Fibroblast of the aortic adventitia (primary cell): ENCODE measurements at places on chromosomes 16 and 17.

GRCh38 chr17:77444628-77444983 is 303.8 kb downstream of the SEC14L1 start:
- peak; percentile 71 for DNase-seq

DNA sequence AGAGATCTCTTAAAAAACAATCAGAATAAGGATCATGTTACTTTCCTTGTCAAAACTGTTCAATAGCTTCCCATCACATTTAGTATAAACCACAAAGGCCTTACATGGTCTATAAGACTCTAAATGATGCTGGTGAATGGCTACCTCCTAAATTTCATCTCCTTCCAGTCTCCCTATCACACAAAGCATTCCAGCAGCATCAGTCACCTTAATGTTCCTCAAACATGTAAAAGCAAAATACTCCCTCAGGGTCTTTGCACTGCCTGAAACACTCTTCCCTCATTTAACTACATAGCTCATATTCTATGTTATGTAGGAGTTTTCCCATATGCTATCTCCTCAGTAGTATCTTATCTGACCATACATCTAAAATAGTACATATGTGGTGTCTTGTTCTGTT is 53.5 kb upstream of the INTS2 start:
- peak; percentile 16 for DNase-seq

GRCh38 chr16:67183627-67184452 is at the start of gene MATCAP1:
MATCAP1 (minus strand) TSS chr16:67183963; CDS start chr16:67180610, 3,353 bp downstream.
- peak; percentile 98 for DNase-seq

DNA sequence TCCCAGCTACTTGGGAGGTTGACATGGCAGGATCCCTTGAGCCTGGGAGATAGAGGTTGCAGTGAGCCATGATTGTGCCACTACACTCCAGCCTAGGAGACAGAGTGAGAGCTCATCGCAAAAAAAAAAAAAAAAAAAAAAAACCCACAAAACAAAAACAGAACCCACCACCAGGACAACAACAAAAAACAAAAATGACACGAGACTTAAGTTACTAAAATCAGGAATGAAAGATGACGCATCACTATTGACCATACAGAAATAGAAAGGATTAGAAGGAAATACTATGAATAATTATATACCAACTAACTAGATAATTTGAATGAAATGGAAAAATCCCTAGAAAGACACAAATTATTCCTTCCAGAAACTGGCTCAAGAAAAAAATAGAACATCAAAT is 432.4 kb upstream of the PMFBP1 start:
- no peak for DNase-seq

DNA sequence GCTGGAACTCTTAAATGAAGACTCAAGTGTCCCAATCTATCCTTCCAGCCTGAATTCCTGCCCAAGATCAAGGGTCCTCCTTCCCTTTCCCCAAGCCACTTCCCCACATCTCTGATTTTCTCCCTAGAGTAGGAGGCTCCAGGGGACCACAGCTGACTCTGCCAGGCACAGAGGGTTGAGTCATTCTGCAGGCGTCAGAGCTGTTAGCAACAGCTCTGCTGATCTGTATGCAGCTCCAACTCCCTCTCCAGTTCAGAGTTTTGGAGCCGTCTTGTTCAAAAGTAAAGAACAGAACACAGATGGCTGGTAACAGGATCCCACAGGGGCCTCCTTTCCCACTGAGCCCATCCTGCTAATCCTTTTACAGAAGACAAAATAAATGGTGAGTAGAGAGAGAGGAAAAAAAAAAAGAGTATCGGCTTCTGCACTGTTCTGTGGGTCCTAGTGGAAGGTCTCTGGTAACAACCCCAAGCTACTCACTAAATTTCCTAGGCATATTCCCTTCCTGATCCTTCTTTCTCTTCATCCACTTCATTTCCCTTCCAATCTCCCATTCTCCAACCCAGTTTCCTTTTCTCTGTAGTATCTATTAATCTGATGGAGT is 13.4 kb upstream of the TAOK1 start:
- peak; percentile 86 for DNase-seq

GRCh38 chr16:69267633-69268032 is 43.5 kb upstream of the VPS4A start:
- DNase-seq: no peak

DNA sequence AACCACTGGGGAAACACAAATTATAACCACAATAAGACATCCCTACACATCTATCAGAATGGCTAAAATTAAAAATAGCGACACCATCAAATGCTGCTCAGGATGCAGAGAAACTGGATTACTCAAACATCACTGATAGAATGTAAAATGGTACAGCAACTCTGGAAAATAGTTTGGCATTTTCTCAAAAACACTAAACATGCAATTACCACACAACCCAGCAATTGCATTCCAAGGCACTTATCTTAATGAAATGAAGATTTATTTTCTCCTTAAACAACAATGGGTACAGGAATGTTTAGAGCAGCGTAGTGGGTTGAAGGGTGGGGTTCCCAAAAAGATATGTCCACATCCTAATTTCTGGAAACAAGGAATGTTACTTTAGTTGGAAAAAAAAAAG is 309.0 kb upstream of the PMFBP1 start:
- peak; percentile 89 for DNase-seq

DNA sequence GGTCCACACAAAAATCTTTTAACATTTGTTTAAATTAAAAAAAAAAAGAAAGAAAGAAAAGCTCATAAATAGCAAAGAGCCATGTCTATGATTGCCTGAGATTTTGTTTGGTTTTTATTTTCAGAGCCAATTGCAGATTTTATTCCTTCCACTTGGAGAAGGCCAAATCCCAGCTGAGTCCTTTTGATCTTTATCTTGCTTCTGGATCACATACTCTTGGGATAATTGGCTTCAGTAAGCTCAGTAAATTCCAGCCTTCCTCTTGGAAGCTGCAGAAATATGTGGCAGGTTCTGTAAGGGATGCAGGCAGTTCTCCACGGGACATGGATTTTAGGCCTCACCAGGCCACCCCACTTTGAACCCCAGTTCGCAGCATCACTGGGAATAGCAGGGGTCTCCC is 63.3 kb upstream of the TMC5 start:
- DNase-seq: no peak

DNA sequence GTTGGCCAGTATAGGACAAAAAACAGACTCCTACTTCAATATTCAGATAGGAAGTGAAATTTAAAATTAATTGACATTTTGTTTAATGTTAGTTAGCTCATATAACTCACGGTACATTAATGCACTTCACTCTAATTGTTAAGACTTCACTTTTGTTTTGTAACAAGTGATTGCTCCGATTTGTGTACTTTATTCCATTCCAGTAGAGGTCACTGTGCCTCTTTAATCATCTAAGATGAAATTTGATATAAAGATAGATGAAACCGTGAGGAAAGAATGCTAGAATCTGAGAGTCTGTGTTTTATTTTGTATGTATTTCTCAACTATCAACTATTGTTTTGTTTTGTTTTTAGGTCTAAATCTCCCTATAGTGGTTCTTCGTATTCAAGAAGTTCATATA is 29.0 kb downstream of the RBBP6 start:
- DNase-seq: peak; percentile 46

GRCh38 chr17:64063766-64064224 is 43.4 kb upstream of the ICAM2 start:
- DNase-seq: no peak

- DNase-seq: peak; percentile 48
Measured at GRCh38 chr17:17376362-17376761, 73.2 kb downstream of the NT5M start.

DNA sequence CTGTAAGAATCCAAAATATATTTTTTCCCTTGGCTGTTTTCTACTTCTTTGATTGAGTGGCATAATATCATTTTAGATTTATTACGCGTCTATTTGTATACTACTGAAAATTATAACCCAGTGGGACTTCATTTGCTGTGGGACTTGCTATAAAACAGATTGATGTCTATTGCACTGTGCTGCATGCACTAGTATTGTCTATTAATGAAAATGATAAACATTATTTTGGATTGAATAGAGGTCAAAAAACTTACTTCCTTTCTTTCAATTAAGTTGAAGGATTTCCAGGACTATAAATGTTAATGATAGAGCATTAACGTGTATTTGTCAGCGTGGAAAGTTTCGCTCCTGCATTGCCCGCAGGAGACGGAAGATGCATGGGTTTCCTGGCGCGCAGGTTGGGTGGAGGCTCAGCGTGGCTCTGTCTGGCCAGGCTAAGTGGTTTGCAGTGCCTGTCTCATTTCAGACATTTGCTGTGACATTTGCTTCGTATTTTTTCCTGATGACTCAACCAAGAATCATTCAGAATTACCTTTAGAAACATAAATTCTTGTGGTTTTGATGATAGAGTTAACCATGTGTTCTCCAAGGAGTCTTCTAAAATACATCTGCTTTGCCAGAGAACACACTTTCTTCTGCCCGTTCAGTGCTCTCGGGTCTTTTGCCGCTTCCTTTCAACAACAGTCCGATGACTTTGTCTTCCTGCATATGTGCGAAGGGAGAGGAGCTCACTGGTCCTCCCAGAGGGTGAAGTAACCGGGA is 216.7 kb downstream of the RPTOR start:
- peak; percentile 71 for DNase-seq

GRCh38 chr16:89512453-89512852 is 4.2 kb downstream of the SPG7 start:
- DNase-seq: no peak

GRCh38 chr16:72873044-72873443 is 174.9 kb downstream of the ZFHX3 start:
- DNase-seq: no peak

DNA sequence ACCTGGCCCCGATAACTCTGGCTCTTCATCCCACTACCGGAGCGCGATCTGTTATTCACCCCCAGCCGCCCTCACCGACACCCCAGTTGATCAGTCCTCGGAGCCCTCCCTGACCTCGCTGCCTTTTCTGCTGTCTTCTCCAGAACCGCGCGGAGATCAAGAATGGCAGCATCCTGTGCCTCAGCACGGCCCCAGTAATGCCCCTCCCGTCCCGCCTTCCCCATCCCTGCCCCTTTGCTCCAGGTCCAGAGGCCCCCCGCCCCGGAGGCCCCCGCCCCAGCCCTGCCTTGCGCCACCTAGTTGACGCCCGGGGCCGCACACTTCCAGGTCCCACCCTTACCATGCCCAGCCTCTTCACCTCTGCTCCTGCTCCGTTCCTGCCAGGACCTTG is 872 bp downstream of the ELMO3 start:
- no peak for DNase-seq

- no peak for DNase-seq
Measured at GRCh38 chr17:1125788-1126145, 54.0 kb downstream of the ABR start.

GRCh38 chr16:4384509-4384942 is 12.9 kb downstream of the VASN start:
- peak; percentile 74 for DNase-seq

DNA sequence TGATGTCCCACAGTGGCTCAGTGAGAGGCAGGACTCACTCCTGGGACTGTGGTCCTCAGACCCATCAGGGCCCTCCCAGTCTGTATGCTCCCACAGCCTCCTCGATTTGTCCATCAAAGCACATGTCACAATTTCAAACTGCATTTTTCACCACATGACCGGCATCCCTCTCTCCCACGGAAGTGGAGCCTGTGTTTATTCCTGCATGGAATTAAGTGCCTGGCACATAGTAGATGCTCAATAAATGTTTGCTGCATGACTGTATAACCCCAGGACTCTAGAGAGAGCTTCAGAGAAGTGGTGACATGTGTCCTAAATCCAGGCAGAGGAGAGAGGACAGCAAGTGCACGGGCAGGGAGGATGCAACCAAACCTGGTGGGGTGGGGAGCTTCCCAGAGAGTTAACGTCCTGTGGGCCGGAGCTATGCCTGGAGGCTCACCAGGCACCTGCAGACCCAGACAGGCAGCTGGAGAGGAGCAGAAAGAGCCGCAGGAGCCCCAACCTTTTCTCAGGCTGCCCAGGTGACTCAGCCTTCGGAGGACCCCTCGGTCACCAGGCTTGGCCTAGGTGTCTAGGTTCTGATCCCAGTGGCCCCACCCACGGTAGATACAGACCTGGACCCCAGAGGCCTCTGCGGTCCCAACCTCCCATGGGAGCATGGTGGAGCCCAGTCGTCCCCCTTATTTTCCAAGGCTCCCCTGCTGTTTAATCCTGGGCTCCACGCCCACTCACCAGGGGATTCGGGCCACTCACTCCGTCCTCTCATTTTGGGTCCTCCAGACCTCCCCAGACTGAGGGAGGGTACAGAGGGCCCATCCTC is 5.8 kb downstream of the CDH5 start:
- no peak for DNase-seq

GRCh38 chr16:49746545-49746944 is 109.4 kb downstream of the ZNF423 start:
- DNase-seq: no peak

DNA sequence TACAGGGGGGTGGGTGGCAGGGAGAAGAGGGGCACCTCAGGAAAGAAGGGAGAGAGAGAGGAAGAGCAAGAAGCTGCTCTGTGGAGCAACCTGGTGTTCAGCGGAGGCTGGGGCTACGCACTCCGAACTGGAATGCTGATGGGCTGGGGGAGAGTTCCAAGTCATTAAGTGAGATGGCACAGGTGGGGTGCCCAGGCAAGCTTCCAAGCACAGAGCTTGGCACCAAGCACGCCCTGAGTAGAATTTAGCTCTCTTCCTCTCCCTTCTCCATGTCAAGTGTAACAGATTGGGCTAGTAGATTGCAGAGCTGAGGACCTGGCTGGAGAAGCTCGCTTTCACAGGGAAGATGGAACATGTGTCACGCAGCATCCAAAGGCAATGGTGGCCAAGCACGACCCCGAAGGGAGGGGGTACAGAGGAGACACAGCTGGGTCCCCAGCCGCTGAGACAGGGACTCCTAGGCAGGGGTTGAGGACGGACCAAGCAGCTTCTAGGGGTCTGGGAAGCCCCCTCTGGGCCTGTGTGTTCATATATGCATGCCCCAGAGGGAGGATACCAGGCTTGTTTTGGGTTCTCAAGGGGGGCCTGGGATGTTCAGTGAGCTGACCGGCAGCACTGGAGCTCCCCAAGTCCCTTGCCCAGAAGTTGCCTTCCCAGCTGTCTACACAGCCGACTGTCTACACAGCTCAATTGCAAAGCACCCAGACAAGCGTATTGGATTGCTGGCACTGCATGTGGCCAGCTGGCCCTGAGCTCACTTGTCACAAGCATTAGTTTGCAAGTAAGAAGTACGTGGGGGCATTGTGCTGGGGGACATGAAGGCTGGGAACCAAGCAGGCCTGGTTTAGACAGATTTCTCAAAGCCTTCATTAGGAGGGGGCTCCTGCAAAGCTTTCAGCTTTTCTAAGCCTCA is 247.8 kb downstream of the ENGASE start:
- DNase-seq: no peak
